Psoas muscle (tissue), 8 donors: ENCODE measurements at places on chromosomes 2 and 18.

- no peak for DNase-seq
- no peaks in the 10 kb centered on the region for H3K36me3 ChIP-seq
- H3K4me3 ChIP-seq: no peak overlapping the region
- no peak overlapping the region for H3K27ac ChIP-seq
- peaks cover 50% of the 10 kb centered on the region for H3K4me1 ChIP-seq
Measured at GRCh38 chr2:28271919-28272250, 120.8 kb upstream of the FOSL2 start.

DNA sequence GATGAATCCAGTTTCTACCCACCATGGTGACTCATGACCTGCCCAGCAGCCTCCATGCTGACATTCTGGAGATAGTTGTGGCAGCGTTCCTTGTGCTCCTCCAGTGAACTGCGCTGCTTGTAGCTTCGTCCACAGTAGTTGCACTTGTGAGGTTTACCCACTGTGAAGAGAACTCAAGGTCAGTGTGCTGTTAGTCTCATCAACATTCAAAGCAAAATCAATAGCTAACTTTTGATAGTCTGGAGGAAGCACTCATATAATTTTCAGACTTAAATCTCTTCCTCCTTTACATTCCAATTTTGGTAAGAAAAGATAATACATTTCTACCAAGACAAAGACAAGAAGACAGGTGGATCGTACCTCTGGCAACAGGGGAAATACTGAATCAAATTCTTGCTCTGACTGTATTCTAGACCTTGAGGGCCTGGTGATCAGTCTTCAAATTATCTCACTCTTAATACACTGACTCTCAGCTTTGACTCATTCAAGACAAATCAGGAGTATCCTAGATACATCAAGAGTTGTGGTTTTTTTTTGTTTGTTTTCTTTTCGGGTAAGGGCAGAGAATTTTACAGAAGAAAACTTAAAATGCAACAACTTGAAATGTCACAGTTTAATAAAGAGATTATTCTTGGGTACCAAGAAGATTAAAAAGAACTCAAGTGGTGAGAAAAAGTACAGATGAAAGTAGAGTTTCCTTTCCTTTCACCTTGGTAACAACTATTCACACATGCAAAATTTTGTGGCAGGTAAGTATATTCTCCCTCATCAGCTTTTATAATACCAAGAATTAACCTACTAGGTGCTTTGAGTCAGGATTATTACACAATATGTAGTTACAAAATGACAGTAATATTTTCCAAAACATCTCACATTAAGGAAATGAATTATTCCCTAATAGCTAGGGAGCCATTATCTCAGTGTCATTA lies 129.2 kb downstream of the IKZF2 start:
- H3K4me1 ChIP-seq: no peaks in the 10 kb centered on the region
- no peaks in the 10 kb centered on the region for H3K27me3 ChIP-seq
- no peak for DNase-seq
- no peak overlapping the region for H3K4me3 ChIP-seq
- H3K36me3 ChIP-seq: peaks cover 7% of the 10 kb centered on the region

DNA sequence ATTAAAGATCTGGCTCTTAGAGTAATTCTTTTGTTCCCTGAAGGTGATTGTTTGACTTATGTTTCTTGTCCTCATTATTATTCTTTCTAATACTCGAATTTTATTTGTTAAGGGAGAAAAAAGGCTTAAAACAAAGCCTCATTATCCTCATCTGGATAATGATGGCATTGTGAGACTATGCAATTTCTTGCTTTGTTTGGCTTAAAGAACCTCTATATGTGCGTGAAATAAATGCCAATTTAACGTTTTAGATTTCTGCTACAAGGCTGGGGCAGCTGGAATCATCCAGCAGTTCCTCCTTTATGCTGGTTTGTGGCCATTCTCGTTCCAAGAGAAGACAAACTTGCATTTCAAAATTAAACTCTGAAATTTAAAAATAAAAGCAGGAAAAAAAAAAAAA lies 4.9 kb upstream of the DPYSL5 start:
- H3K36me3 ChIP-seq: no peaks in the 10 kb centered on the region
- H3K27me3 ChIP-seq: peaks cover 15% of the 10 kb centered on the region
- no peak overlapping the region for H3K27ac ChIP-seq
- H3K4me3 ChIP-seq: no peak overlapping the region
- peaks cover 8% of the 10 kb centered on the region for H3K4me1 ChIP-seq

- no peaks in the 10 kb centered on the region for H3K27me3 ChIP-seq
- H3K4me1 ChIP-seq: no peaks in the 10 kb centered on the region
- H3K36me3 ChIP-seq: no peaks in the 10 kb centered on the region
Measured at GRCh38 chr18:43420950-43421349, 143.7 kb upstream of the SYT4 start.

GRCh38 chr2:178279142-178279541 lies 84.8 kb downstream of the OSBPL6 start:
- H3K36me3 ChIP-seq: no peaks in the 10 kb centered on the region
- no peak for DNase-seq
- H3K27ac ChIP-seq: no peak overlapping the region
- H3K4me1 ChIP-seq: peaks cover 43% of the 10 kb centered on the region
- no peaks in the 10 kb centered on the region for H3K27me3 ChIP-seq

DNA sequence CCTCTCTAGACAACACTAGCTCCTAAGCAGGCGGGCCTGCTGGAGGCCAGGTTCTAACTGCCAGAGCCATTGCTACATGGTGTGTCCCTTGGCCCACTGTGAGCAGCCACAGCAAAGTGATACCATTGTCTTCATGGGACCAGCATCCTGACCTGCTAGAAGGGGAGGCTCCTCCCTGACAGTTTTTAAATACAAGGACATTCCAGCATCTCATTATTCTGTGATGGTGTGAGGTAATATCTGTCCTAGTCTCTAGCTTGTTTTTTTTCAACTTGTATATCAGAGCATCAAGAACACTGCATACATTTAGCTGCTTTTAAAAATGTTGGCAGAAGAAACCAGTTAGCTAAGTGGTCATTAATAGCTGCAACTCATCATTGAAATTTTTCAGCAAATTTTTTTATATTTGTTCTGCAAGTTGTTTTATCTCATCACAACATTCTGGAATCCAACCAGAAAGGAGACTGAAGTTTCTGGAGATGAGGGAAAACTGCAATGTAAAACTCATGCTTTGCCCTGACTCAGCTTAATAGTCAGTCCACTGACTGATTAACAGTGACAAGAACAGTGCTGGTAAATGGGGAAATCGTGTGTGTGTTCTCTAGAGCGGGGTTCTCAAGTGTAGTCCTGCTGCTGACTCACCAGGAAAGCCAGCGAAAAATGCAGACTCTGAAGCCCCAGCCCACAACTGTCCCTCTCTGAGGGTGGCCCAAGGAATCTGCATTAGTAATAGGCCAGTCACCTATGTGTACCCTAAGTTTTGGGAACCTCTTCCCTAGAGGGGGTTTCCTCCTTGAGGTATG lies 17.8 kb downstream of the MAPRE3 start:
- DNase-seq: no peak
- no peaks in the 10 kb centered on the region for H3K36me3 ChIP-seq
- H3K27ac ChIP-seq: no peak overlapping the region
- H3K4me3 ChIP-seq: no peak overlapping the region
- H3K4me1 ChIP-seq: peaks cover 31% of the 10 kb centered on the region

DNA sequence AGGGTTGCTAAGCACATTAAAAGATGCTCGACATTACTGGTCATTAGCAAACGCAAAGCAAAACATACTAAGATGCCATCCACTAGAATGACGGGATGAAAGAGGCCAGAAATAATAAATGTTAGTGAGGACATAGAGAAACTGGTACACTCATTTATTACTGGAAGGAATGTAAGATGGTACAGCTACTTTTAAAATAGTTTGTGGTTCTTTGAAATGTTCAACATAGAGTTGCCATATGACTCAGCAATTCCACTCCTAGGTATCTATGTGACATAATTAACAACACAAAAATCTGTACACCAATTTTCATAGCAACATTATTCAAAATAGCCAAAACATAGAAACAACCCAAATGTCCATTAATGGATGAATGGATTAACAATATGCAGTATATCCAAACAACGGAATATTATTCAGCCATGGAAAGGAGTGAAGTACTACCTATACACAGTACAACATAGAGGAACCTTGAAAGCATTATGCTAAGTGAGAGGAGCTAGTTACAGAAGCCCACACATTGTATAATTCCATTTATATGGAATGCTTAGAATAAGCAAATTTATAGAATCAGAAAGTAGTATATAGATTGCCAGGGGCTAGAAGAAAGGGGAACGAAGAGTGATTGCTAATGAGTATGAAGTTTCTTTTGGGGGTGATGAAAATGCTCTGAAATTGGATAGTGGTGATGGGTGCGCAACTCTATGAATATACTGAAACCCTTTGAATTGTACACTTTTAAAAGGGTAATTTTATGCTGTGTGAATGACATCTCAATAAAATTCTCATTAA lies 61.9 kb upstream of the IL1R1 start:
- H3K27ac ChIP-seq: no peak overlapping the region
- H3K4me1 ChIP-seq: peaks cover 24% of the 10 kb centered on the region
- no peak for DNase-seq
- no peak overlapping the region for H3K4me3 ChIP-seq

DNA sequence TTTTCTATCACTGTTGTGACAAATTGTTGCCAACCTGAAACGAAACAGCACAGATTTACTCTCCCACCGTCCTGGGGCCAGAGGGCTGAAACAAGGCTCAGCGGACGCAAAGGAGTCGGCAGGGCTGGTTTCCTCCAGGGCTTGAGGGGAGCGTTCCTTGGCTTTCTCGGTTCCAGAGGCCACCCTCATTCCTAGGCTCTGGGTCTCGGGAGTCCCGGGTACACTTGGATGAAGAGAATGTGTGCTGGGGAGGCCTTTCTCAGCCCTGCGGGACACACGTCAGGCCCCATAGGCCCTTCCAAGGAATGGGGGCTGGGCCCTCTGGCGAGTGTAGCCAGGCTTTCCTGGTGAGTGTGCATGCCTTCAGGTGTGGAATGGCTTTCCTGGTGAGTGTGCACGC lies 287.3 kb upstream of the HS6ST1 start:
- DNase-seq: no peak
- H3K27me3 ChIP-seq: peaks cover 2% of the 10 kb centered on the region
- H3K4me1 ChIP-seq: no peaks in the 10 kb centered on the region

DNA sequence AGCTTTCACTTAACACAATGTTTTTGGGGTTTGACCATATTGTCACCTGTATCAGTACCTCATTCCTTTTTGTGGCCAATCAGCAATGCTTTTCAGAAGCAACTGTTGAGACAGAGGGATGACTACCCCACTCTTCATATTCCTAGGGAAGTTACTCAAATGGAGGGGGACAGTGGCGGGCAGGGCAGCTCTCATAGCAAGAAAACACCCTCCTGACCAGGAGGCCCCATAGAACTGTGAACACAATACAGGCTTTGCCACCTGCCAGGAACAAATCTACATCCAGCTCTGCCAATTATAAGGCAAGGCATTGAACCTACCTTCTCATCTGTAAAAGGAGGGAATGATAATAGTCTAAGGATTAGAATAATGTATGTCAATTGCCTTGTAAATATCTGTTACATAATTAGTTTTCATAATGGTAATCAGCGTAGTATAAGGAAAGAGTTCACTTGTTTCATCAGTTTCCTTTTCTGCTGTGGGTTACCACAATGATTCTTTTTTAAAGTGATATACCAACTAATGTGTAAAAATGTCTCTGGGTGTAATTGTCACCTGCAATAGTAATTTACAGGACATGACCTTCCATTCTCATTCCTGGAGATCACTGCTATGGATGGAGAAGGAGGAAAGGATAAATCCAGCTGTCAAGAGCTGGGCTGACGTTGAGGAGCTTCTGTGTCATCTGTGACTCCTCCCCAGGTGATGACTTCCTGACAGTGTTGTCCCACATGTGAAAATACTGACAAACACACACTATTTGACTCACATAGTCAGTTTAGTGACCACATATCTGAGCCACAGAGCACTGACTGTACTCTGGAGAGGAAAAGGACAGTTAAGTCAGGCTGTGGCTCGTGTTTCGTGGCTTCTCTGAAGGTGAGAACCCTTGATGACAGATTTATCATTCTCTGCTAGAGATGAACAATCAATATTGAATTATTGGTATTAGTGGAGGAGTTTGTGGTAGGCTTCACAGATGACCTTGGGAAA lies 13.5 kb downstream of the ALPK2 start:
- peak overlapping the region; percentile 67 for H3K27ac ChIP-seq
- no peak overlapping the region for H3K4me3 ChIP-seq
- no peaks in the 10 kb centered on the region for H3K27me3 ChIP-seq
- H3K36me3 ChIP-seq: no peaks in the 10 kb centered on the region
- peaks cover 43% of the 10 kb centered on the region for H3K4me1 ChIP-seq

DNA sequence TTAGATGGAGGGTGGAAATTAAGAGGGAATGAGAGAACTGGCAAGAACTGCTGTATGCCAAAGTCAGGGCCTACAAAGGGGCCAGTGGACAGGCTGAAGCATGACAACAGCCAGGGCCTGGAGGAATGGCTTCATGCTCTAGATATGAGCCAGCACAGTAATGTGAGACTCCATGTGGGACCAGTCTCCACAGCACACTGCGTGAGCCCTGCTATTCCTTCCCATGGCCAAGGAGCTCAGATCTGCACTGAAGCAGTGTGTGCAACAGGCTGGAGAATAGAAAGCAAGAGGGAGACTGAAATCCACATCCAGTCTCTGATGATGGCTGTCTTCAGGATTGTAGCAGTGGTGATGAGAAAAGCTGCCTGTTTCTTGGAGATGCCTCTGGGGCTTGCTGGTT lies 162.8 kb downstream of the TPGS2 start:
- H3K4me1 ChIP-seq: peaks cover 19% of the 10 kb centered on the region
- no peaks in the 10 kb centered on the region for H3K36me3 ChIP-seq
- H3K4me3 ChIP-seq: no peak overlapping the region
- peak; percentile 55 for DNase-seq
- H3K27ac ChIP-seq: peak overlapping the region; percentile 68

DNA sequence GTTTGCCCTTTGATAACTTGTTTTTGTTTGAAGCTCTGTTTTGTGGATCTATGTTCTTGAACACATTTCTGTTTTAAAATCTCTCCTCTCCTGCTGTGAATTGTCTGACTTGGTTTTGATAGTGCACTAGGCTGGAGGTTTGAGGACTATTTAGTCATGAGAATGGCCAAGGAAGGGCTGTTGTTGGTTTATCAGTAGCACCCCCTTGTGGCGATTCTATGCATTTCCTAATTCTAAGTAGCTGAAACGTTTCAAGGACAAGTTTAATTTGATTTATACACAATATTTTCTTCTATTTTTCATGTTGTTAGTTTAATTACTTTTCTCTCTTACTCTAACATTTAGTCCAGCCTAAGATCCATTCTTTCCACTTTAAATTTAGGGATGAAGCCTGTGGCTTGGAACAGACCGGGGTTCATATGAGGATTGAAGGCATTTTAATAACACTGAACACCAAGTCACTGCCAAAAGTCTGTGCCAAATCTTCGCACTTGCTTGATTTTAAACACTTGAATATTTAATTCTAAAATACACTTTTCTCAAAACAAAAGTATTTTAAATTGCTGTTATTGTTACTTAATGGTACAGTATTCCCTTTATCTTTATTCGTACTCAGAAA lies 166.0 kb downstream of the SOCS6 start:
- no peaks in the 10 kb centered on the region for H3K27me3 ChIP-seq
- no peaks in the 10 kb centered on the region for H3K4me1 ChIP-seq
- DNase-seq: no peak
- H3K27ac ChIP-seq: no peak overlapping the region
- no peak overlapping the region for H3K4me3 ChIP-seq
